T-helper 17 cell (primary cell): ENCODE measurements at places on chromosomes 6 and 20. TPM values are rescaled to one million over a fixed set of nuclear protein-coding genes. Genes with fewer than 3 reads are reported as not detected.

DNA sequence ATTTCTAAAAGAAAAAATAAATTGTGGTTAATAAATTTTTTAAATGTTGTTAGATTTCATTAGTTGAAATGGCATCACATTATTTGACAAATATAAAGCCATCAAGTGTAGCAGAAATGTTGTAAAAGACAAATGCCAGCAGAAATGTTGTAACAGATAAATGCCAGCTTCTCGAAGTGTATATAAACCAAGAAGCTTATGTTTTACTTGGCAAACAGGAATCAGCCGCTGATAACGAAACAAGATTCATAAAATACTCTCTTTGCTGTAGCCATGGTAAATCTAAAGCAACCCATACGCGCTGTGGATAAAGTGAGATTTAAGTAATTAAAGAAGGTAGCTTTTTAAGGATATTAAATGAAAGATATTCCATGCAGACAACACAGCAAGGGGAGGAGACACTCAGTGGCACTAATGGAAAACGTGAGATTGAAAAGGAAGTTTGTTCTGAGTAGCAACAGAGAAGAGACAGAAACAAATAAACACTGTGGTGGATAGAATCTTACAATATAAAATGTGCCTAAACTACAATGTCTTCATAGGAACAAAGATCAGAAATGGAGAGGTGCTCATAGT, 29.6 kb downstream of the BTBD9 start:
- DNase-seq, result no peak

Gene SOX18
- not detected for total RNA-seq

DNA sequence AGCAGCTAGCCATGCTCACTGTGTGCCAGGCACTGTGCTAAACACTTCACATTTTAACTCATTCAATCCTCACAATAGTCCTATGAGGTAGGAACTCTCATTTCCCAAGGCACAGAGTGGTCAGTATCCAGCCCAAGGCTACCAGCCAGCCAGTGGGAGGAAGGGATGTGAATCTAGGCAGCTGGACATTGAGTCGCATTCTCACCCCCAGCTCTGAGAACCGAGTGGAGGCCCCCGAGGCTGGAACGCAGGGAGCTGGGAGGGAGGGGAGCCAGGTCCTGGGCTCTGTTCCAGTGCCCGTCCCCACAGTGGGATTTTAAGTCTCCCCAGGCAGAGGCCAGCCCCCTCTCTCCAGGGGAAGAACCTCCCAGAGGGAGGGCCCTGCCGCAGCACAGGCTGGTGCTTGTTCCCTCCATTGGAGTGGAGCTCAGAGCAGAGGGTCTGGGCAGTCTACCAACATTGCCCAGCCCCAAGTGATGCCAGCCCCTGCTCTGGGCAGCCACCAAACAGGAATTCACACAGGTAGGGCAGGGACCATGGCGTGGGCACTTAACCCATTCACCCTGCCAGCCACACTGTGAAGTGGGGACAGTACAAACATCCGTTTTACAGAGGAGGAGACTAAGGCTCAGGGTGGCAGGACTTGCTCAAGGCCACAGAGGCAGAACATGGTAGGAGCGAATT, 131.3 kb downstream of the CEBPB start:
- DNase-seq, result no peak

- no peak for DNase-seq
Observed at GRCh38 chr6:19753826-19754225, 83.3 kb upstream of the ID4 start.

- DNase-seq, result no peak
Observed at GRCh38 chr6:166853371-166854325, 102.7 kb downstream of the RNASET2 start.

GRCh38 chr20:36010076-36010475, 41.7 kb downstream of the CNBD2 start:
- DNase-seq, result no peak

Gene APOM
- 4.0 TPM for total RNA-seq

Gene RMND1
- total RNA-seq, result 8.5 TPM

Gene PROKR2
- total RNA-seq, result not detected
